ENCODE measurements at places on chromosomes 2 and 18. TPM values are rescaled to one million over a fixed set of nuclear protein-coding genes. Genes with fewer than 3 reads are reported as not detected.

DNA sequence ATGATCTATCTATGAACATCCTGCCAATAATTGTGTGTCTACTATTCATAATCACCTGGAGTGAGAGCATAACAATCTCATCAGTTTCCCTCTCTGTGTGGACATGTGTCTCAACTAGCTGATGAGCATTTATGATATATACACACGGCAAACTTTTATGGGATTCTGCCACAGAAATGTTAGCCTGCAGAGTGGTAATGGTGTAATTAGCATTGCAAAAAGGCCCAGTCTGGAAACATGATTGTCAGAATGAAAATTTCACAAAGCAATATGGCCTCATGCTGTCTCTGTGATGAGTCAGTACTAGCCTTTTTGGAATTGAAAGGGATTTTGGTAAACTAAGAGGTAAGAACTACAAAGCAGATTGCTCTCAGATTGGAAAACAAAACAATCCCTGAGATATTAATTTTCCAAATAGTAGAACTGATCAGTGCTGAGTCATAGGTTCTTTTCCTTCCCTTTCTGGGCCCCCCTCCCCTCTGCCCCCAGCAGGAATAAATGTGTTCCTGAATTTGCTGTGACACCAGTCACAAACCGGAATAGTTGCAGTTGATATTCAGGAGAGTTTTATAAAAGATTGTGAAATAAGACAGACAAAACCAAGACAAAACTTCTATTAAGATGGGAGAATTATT is 189.2 kb downstream of the OSR1 start:
- H3K4me3 ChIP-seq: no peak overlapping the region
- H3K27ac ChIP-seq: no peak overlapping the region
- no peaks in the 10 kb centered on the region for H3K27me3 ChIP-seq
- H3K4me1 ChIP-seq: no peaks in the 10 kb centered on the region
- no peak for DNase-seq
- no peaks in the 10 kb centered on the region for H3K36me3 ChIP-seq

GRCh38 chr2:193907561-193907960 is 1712.8 kb upstream of the TMEFF2 start:
- H3K27me3 ChIP-seq: no peaks in the 10 kb centered on the region
- DNase-seq: no peak
- no peak overlapping the region for H3K27ac ChIP-seq
- no peaks in the 10 kb centered on the region for H3K36me3 ChIP-seq
- no peak overlapping the region for H3K4me3 ChIP-seq
- H3K4me1 ChIP-seq: no peaks in the 10 kb centered on the region

The CHRND gene
- not detected for total RNA-seq

DNA sequence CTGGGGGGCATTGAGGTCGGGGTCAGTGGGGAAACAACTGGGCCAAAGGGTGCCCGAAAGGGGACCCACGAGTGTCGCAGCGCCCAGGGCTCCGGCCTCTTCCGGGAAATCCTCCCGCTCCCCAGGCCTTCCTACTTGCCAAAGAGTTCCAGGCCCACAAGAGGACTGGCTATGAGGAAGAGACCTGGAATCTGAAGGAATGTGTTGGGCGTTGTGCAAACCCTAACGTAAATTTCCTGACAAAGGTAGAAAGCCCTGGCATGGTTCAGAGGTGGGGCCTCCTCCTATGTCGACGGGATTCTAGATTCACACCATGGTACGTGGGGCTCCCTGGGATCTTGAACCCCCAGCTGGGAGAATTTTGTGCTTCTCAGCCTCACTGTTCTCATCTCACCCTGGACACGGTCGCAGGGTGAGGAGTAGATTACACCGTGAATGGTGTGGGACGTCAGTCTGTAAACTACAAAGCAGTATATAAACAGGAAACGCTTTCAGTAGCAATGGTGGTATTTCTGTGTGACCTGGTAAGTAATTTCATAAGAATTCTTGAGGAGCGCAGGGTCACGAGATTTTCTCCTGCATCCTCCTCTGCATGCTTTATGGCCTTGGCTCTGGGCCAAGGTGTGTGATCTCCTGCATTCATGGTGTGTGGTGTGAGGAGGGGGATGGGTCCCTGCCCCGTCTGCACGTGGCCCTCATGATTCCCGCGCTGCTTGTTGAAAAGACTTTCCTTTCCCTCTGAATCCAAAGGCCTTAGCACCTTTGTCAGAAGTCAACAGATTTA is 868 bp downstream of the HSBP1L1 start:
- peak overlapping the region; percentile 74 for H3K27ac ChIP-seq
- H3K4me3 ChIP-seq: peak overlapping the region; percentile 87
- H3K27me3 ChIP-seq: no peaks in the 10 kb centered on the region
- peak; percentile 72 for DNase-seq
- H3K4me1 ChIP-seq: peaks cover 46% of the 10 kb centered on the region
- peaks cover 5% of the 10 kb centered on the region for H3K36me3 ChIP-seq

All from PC-3 (cell line).